ENCODE measurements at places on chromosomes 16 and 17.
A peak's percentile ranks its signal among the peaks of the same experiment; 100 is the strongest.

GRCh38 chr17:56765449-56765848 is 68.3 kb downstream of the C17orf67 start:
- no peak for DNase-seq
- no peak overlapping the region for H3K27ac ChIP-seq
- no peaks in the 10 kb centered on the region for H3K4me1 ChIP-seq
- no peak overlapping the region for H3K4me3 ChIP-seq
- no peaks in the 10 kb centered on the region for H3K36me3 ChIP-seq
- peaks cover 7% of the 10 kb centered on the region for H3K27me3 ChIP-seq

- H3K27me3 ChIP-seq: peaks cover 3% of the 10 kb centered on the region
- H3K4me3 ChIP-seq: no peak overlapping the region
- DNase-seq: no peak
- H3K4me1 ChIP-seq: no peaks in the 10 kb centered on the region
- no peaks in the 10 kb centered on the region for H3K36me3 ChIP-seq
- no peak overlapping the region for H3K27ac ChIP-seq
Measured at GRCh38 chr16:11329071-11329491, 16.2 kb upstream of the RMI2 start.

DNA sequence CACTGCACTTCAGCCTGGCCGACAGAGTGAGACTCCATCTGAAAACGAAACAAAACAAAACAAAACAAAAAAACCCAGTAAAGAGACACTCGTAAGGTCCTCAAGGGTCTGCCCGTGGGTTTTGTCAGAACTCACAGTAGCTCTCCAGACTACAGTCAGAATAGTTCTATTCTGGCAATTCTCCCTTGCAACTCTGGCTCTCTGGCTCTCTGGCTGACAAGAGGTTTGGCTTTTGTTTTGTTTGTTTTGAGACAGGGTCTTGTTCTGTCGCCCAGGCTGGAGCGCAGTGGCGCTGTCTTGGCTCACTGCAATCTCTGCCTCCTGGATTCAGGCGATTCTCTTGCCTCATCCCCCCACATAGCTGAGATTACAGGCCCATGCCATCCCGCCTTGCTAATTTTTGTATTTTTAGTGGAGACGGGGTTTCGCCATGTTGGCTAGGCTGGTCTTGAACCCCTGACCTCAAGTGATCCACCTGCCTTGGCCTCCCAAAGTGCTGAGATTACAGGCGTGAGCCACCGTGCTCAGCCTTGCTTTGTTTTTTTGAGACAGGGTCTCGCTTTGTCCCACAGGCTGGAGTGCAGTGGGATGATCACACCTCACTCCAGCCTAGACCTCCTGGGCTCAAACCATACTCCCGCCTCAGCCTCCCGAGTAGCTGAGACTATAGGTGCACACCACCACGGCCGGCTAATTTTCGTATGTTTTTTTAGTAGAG is 20.5 kb upstream of the CHP2 start:
- H3K27me3 ChIP-seq: peaks cover 20% of the 10 kb centered on the region
- H3K36me3 ChIP-seq: no peaks in the 10 kb centered on the region
- no peak overlapping the region for H3K27ac ChIP-seq
- no peak for DNase-seq
- no peak overlapping the region for H3K4me3 ChIP-seq
- no peaks in the 10 kb centered on the region for H3K4me1 ChIP-seq

DNA sequence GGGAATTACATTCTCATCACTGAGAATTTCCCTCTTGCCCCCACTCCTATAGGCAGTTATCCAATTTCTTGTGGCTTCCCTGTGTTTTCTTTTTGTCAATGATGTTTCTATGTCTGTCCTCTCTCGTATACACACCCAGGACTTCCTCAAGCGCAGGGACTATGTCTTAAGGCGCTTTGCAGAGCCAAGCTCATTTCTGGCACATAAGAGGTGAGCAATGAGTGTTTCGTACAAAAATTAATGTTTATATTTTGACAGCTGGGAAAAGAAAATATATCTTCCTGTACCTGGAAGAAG is 947 bp downstream of the DDX42 start:
- peaks cover 25% of the 10 kb centered on the region for H3K4me1 ChIP-seq
- H3K27ac ChIP-seq: peak overlapping the region; percentile 93
- DNase-seq: no peak
- peak overlapping the region; percentile 95 for H3K4me3 ChIP-seq

DNA sequence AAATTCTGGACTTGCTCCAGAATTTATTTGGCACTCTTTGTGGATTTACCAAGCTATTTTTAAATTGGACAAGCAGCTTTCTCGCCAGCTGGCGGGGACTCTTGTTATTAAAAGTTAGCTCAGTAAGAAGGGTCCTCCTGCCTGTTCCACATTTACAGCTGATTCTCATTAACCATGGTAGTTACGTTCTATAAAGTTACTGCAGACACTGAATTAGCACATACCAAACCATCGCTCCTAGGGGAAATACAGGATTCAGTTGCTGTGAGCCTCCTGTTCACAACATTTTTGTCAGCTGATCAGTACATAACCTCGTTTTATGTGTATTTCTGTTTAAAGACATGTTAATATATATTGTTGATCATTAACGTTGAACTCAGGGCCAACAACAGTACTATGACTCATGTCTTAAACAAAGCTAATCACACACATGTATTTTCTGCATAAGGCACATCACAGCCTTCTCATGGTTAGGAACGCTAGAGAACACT is 4.2 kb downstream of the LDAF1 start:
- no peak overlapping the region for H3K4me3 ChIP-seq
- H3K27me3 ChIP-seq: no peaks in the 10 kb centered on the region
- peak overlapping the region; percentile 92 for H3K27ac ChIP-seq
- peak; percentile 75 for DNase-seq

DNA sequence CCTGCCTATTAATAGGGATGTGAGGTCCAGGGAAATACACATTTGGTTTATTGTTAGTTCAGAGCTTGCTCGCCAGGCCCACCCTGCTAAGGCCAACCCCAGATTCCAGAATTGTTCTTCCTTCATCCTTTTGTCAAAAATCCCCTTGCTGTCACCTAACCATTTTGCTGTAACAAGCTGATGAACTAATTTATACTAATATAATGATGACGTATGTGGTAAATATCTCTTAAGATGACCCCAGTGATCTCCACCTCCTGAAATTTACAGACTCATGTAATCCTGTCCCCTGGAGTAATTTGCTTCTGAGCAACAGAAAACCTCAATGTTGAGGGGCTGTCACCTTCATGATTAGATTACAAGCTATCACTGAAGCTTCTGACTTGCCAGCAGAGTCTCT is 236.3 kb upstream of the N4BP1 start:
- H3K36me3 ChIP-seq: no peaks in the 10 kb centered on the region
- no peak overlapping the region for H3K27ac ChIP-seq
- H3K4me1 ChIP-seq: no peaks in the 10 kb centered on the region
- H3K27me3 ChIP-seq: no peaks in the 10 kb centered on the region

DNA sequence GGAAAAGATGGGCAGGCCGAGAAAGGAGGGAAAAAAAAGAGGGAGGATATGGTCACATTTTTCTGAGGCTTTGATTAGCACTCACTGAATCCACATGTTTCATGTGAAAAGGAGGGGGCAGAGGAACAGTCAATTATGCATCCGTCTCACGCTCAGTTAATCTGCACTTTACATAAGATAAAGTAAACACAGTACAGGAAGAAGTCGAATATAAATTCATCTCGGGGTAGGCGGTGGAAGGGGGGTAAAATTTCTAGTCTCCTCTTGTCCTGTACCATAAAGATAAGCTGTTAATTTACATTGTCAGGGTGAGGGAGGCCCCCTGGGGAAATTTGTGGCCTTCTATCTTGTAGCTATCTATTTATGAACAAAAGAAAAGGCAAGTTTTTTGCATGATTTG is 73.1 kb upstream of the CES5A start:
- no peaks in the 10 kb centered on the region for H3K4me1 ChIP-seq
- H3K36me3 ChIP-seq: no peaks in the 10 kb centered on the region
- H3K4me3 ChIP-seq: no peak overlapping the region
- peaks cover 7% of the 10 kb centered on the region for H3K27me3 ChIP-seq
- DNase-seq: no peak
- no peak overlapping the region for H3K27ac ChIP-seq

GRCh38 chr16:86880316-86881117 is 302.2 kb downstream of the FOXL1 start:
- H3K4me3 ChIP-seq: no peak overlapping the region
- no peak for DNase-seq
- H3K27me3 ChIP-seq: peaks cover 7% of the 10 kb centered on the region

GRCh38 chr16:2981899-2982250 is 1.6 kb upstream of the PKMYT1 start:
- H3K4me3 ChIP-seq: no peak overlapping the region
- no peak overlapping the region for H3K27ac ChIP-seq
- no peak for DNase-seq
- H3K4me1 ChIP-seq: peaks cover 48% of the 10 kb centered on the region
- no peaks in the 10 kb centered on the region for H3K27me3 ChIP-seq

DNA sequence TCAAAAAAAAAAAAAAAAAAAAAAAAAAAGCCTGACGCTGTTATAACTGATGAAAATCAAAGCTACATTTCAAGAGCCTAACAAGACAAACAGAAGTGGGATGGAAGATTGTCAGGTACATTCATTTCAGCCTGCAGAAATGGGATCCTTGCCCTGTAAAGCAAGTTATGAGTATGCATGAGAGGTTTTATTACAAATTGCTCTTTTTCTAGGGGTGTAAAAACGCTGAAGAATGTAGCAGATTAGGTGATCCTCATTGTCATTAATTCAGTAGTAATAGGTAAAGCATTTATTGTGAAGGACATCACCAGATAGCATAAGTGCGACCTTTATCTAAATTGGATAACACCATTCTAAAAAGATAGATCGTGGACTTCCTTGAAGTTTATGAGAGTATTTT is 208.3 kb downstream of the KCNJ2 start:
- H3K4me3 ChIP-seq: no peak overlapping the region
- H3K27ac ChIP-seq: no peak overlapping the region
- no peaks in the 10 kb centered on the region for H3K27me3 ChIP-seq
- no peak for DNase-seq

DNA sequence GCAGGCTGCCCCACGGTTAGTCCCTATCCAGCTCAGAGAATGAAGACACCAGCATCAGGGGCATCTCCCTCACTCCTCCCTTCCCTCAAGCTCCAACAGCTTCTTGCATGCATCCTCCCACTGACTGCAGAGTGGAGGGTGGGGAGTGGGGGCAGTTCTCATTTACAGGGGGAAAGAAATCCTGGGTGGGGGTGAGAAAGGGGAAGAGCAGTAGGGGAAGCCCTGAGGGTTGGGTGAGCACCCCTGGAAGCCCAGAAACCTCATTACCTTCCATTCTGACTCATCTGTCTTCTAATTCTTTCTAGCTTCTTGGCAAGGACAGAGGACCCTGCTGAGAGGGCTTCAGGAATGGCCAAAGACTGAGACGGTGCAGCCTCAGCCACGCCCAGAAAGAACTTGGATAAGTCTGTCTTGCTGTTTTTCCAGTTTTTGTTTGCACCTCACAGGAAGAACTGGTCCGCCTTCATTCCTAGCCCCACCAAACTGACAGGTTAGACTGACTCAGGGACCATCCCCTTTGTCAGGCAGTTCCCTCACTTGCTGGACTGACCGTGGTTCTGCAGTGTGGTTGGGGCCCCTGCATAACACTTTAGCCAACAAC is 52.5 kb upstream of the WSB1 start:
- H3K4me3 ChIP-seq: no peak overlapping the region
- DNase-seq: no peak
- H3K27me3 ChIP-seq: no peaks in the 10 kb centered on the region
- peaks cover 70% of the 10 kb centered on the region for H3K4me1 ChIP-seq
- H3K36me3 ChIP-seq: no peaks in the 10 kb centered on the region

DNA sequence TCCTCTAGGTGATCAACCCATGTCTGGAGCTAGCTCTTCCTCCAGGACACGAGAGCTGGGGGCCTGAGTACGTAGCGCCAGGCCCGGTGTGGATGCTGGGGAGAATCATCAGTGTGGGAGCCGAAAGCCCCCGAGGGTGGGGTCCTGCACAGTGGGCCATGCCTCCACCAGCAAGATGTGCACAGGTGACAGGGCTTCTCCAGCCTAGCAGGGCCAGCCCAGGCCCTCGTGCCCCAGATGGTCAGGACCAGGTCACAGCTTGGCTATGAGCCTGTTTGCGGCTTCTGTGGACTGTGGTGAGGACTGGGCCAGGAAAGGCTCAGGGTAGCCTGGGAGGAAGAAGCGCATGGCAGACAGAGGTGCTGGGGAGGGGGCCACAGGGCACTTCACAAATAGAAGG is 7.8 kb downstream of the MPG start:
- H3K36me3 ChIP-seq: peaks cover 46% of the 10 kb centered on the region
- DNase-seq: no peak
- H3K4me3 ChIP-seq: no peak overlapping the region
- H3K27ac ChIP-seq: peak overlapping the region; percentile 100
- H3K27me3 ChIP-seq: no peaks in the 10 kb centered on the region

DNA sequence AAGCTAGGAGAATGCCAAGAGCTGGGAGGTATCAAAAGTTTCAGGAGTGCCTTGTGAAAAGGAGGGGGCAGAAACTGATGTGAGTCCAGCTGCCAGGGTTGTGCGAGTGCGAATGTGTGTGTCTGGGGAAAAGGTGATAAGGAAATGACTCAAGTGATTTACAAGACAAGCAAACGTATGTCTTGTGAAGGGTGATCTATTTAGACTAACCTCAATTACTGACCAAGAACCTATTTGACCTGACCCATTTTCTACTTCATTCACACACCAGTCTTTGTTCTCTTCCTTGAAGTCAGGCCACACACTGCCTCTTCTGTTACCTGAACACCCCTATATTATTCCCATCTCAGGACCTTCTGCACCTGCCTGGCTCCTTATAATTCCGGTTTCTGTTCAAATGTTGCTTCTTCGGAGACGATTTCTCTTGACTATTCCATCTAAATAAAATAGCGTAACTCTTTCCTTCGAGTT is 1.0 kb downstream of the GDE1 start:
- no peak for DNase-seq
- peaks cover 50% of the 10 kb centered on the region for H3K4me1 ChIP-seq
- H3K27ac ChIP-seq: peak overlapping the region; percentile 91
- peak overlapping the region; percentile 96 for H3K4me3 ChIP-seq
- H3K27me3 ChIP-seq: no peaks in the 10 kb centered on the region
- H3K36me3 ChIP-seq: peaks cover 10% of the 10 kb centered on the region

DNA sequence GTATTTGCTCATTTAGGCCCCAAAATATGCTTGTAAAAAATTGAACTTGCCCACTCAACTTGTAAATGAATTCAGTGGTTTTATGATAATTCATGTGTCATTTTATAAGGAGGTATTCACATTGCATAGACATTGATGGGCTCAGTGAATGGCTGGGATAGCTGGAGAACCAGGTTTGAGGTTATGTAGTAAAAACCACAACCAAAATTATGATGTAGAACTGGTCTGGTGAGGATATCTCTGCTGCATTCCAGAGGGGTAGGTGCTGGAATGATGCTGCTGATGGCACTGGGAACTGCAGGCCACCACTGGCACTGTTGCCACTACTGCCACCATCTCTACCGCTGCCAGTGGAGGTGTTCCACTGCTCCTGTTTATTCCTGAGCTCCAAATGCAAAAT is 21.5 kb upstream of the RABEP1 start:
- no peak overlapping the region for H3K4me3 ChIP-seq
- no peaks in the 10 kb centered on the region for H3K4me1 ChIP-seq
- no peaks in the 10 kb centered on the region for H3K27me3 ChIP-seq
- H3K36me3 ChIP-seq: no peaks in the 10 kb centered on the region
- no peak for DNase-seq

GRCh38 chr17:17305281-17305801 is 2.2 kb downstream of the NT5M start:
- peaks cover 18% of the 10 kb centered on the region for H3K4me1 ChIP-seq
- no peaks in the 10 kb centered on the region for H3K27me3 ChIP-seq
- DNase-seq: no peak
- no peak overlapping the region for H3K27ac ChIP-seq
- no peak overlapping the region for H3K4me3 ChIP-seq

- H3K4me1 ChIP-seq: no peaks in the 10 kb centered on the region
- DNase-seq: no peak
- H3K27me3 ChIP-seq: peaks cover 5% of the 10 kb centered on the region
- H3K4me3 ChIP-seq: no peak overlapping the region
Measured at GRCh38 chr16:67356396-67356795, 29.8 kb downstream of the LRRC36 start.

All from tibial artery (tissue), 4 donors.